ENCODE measurements at places on chromosomes 16 and 17.

GRCh38 chr17:64212122-64212521 is 50.9 kb downstream of the TEX2 start:
- no peak for DNase-seq

DNA sequence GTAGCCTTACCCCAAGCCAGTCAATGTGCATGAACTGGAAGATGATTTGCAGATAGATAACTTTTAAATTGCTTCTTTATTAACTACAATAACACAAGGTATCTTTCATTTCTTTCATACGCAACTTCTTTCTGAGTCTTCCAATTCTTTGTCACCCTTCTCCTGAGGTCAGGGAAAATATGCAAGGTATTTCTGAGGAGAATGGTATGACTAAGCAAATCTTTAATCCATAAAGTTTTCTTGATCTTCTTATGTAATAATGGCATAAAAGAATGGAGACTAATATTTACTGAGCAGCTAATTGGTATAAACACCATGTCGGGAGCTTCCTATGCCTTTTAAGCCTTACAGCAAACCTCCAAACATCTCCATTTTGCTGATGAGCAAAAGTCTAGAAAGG is 438.9 kb downstream of the KCNJ2 start:
- DNase-seq: no peak

- no peak for DNase-seq
Measured at GRCh38 chr17:42883802-42884558, 16.6 kb upstream of the G6PC1 start.

DNA sequence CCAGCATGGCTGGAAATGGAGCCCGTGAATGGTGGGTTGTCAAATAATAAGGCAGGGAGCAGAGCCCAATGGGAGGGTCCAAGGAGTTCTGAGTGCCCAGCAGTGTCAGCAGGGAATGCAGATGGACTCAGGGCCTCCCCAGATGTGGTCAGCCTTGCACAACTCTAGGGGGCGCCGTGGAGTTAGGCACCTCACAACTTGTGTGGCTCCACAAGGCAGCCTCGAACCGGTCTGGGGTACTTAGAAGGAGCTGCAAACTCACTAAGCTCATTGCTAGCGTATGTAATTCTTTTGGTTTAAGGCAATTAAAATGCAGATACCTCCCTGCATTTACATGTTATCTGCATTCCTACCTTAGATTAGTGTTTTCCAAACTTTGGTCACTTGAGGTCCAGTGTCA is 18.1 kb downstream of the IRF8 start:
- no peak for DNase-seq

DNA sequence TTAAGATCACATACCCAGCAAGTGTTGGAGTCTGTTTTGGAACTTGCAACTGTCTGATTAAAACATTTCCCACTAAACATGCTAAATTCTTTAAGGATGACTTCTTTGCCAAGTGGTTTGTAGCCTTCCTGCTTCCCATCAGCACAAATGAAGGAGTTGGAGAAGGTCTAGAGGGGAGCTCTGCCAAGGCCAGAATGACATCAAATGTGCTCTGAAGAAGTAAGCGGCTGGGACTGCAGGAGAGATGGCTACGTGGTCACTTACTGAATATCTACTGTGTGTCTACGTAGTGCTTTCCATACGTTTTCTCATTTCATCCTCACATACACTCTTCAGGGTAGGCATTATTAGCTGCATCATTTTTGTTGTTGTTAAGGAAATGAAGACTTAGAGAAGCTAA is 135.7 kb upstream of the NLRP1 start:
- DNase-seq: no peak

- DNase-seq: no peak
Measured at GRCh38 chr16:51756447-51757123, 605.5 kb upstream of the SALL1 start.

DNA sequence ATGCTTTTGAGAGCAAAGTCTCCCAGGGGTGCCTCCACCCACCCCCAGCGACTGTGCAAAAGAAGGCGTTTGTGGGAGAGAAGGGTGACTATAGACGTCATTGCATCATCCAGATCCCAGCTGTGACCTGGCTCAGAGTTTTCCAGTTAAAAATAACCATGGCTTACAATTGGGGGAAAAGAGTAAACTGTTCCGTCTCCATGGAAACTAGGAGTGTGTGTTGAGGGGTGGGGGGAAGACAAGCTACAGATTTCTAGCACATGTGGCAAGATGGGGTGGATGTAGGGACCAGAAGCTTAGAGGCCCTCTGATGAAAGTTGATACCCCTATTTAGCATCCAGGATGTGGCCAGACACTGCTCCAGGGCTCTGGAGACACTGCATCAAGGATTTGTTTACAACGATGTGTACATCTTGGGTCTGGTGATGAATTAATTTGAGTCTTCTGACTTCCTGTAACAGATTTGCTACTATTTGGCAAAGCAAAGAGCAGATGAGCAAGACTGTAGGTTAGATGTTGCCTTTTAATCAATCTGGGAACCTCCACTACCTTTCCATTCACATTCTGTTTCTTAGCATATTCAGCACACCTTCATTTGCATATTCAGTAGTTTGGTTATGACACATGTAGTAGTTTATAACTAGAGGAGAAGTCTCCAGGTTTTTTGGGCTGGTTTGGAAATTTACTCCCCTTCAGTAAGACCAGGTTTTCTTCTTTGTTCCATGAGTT is 6.2 kb upstream of the DUSP14 start:
- no peak for DNase-seq

- DNase-seq: no peak
Measured at GRCh38 chr16:10941127-10941933, 938 bp downstream of the DEXI start.

DNA sequence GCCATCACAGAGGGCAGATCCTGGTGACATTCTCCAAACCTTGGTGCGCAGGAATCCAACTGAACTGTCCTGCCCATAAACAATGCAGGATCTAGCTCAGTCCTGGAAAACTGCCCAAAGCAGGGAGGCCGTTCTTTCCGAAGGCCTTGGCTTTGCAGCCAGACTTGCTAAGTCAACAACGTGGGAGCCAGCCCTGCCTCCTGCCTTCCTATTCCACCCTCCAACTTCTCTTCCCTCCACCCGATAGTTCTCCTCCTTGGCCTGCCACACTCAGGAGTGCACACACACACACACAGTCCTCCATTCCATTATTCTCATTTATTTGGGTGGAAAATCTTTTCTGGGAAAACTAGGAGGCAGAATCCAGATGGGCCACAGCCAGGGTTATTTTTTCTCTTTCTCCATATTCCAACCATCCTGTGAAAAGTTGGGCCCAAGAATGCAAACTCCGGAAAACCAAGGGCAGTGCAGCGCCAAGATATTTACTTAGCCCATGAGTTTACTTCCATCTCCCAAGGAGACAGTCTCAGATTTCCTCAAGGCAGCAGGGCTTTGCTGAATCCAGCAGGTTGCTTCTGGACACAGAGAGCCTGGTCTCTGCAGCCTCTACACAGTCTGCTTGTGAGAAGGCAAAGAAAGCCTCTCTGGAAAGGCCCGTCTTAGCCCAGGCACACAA is 15.8 kb downstream of the COPRS start:
- no peak for DNase-seq

DNA sequence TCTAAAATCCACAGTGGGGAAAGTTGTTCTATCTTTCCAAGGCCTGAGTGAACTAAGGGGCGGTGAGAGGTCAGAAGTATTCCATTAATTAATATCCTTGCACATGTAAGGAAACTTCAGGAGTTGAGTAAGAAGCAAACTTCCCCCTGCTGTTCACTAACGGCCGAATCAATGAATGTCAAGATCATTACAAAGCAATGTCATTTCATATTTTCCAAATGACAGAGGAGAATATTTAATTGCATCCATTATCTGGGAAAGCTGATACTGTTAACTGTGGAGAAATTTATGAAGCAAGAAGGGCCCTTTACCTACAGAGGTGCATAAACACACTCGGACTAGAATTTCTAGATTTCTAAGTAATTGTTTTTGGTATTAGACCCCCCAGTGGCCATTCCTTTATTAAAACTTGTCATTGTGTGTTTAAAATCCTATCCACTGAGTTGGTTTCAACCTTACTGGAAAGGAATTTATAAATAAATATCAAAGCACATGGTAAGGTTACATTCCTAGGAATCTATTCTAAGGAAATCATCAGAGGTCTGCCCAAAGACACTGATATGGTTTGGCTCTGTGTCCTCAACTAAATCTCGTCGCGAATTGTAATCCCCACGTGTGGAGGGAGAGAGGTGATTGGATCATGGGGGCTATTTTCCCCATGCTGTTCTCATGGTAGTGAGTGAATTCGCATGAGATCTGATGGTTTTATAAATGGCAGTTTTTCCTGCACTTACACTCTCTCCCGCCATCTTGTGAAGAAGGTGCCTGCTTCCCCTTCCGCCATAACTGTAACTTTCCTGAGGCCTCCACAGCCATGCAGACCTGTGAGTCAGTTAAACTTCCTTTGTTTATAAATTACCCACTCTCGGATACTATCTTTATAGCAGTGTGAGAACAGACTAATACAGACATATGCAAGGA is 20.4 kb upstream of the SMURF2 start:
- no peak for DNase-seq

- DNase-seq: no peak
Measured at GRCh38 chr16:77913738-77914253, 108.6 kb upstream of the CLEC3A start.

DNA sequence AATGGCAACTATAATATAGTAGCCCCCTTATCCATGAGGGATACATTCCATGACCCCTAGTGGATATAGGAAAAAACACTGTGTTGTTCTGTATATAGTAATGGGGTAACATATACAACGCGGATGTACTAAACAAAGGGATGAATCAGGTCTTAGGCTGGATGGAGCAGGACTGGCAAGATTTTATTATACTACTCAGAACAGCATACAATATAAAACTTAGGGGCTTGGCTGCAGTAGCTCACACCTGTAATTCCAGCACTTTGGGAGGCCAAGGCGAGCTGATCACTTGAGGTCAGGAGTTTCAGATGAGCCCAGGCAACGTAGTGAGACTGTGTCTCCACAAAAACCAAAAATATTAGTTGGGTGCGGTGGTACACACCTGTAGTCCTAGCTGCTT is 26.8 kb downstream of the VMP1 start:
- no peak for DNase-seq

- no peak for DNase-seq
Measured at GRCh38 chr17:42760652-42761581, at the start of gene RAMP2. Gene RAMP2 (plus strand): TSS chr17:42761227. CDS start chr17:42761262, 35 bp downstream.

- DNase-seq: no peak
Measured at GRCh38 chr17:64392300-64392699, 1.6 kb upstream of the PECAM1 start.

DNA sequence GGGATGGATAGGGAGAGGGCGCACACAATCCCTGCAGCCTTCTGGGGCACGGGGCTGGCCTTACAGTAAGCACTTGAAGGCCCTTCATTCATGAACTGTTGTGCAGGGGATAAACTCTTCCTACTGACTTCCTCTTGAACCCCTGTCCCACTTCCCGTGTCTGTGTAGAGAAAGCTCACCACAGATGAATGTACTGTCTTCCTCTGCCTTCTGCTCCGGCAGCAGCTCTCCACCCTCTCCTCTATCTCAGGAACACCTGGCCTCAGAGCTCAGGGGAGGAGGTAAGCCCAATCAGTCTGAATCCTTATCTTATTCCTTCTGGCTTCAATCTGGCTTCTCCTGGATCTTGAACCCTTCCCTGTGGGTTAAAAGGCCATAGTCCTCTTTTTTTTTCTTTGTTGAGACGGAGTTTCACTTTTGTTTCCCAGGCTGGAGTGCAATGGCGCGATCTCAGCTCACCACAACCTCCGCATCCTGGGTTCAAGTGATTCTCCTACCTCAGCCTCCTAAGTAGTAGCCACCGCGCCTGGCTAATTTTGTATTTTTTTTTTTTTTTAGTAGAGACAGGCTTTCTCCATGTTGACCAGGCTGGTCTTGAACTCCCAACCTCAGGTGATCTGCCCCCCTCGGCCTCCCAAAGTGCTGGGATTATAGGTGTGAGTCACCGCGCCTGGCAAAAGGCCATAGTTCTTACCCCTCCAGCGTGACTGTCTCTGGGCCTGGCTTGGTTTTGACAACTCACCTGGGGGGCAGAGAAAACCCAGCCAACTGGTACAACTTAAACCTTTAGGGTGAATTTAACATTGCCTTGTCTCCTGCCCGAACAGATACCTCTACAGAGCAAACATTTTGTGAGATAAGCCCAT is 7.2 kb upstream of the SLC52A1 start:
- DNase-seq: no peak

- DNase-seq: no peak
Measured at GRCh38 chr16:4314532-4315185, 1.2 kb upstream of the GLIS2 start.

DNA sequence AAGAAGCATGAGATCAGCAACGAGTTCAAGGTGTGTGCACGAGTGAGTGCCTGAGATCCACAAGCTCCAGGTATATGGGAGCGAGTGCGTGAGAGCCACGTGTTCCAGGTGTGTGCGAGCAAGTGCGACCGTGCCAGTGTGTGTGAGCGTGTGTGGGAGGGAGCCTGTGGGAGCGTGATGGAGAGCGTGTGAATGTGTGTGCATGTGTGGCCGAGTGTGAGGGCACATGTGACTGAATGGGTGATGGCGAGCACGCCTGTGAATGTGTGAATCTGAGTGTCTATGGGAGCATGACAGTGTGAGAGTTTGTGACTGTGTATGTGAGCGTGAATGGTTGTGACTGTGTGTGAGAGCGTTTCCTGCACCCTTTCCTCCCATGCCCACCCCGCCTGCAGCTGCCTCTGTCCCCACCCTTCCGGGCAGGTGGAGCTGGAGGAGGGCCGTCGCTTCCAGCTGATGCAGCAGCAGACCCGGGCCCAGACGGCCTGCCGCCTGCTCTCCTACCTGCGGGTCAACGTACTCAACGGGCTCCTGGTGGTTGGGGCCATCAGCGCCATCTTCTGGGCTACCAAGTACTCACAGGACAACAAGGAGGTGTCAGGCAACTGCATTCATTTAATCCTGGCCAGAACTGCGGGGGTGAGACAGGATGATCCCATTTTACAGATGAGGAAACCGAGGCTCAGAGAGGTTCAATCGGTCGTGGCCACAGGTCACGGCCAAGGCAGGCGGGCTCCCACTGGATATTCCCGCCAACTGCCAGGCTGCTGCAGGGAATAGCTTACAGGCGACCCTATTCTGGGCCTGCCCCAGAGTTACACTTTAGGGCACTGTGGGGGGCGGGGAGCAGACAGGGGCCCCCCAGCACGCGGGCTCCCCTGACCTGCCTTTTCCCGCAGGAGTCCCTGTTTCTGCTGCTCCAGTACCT is 3.7 kb downstream of the TMC8 start:
- no peak for DNase-seq

DNA sequence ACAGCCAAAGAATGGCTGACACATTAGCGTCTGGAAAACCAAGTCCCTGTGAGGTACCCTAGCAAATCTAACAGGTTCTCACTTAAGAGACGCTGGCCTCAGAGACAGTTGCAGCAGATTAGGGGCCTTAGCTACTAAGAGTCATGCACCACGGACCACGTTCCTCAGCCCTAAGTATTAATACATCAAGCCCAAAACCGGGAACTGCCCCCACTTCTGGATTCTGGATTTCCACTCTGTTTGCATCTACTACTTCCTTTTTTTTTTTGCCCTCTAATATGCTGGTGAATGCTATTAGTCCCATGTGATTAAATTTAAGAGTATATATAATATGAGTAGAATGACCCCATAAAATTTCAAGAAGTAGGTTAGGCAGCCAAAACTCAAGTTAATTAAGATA is 775 bp upstream of the TERB1 start:
- no peak for DNase-seq
